ENCODE measurements at places on chromosomes 1 and 21.

GRCh38 chr1:8439015-8439702 lies 121.2 kb downstream of the SLC45A1 start:
- peak; percentile 56 for DNase-seq

DNA sequence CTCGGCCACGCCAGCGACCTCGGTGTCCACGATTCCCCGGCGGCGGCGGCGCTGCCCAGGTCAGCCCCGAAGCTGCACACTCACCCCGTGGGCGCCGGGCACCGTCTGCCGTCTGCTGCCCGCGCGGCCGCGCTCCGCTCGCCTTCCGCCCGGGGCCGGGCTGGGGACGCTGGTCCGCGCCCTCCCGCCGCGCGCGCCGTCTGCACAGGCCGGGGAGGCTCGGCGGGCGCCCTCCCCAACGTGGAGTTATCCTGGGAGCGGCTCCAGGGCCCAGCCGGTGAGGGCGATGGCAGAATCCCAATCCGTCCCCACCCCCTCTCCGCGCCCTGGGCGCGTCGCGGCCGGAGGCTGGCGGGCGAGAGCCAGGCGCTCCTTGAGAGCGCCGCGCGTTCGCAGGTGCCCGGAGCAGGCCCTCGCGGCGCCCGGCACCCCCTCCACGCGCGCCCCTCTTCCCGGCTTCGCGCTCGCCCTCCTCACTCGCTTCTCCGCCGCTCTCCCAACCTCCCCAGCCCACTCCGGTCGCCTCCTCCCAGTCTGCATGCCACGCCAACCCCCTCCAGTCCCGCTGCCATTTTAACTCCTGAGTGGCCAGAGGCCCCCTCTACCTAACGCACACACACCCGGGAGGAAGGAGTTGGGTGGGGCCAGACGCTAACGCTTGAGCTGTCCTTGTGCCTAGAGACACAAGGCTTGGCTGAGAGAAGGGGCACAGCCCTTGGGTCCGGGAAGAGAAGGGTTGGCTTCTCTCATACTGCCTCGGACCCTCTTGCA lies at the start of gene LRRN2:
Gene LRRN2 (minus strand): TSS at position 503 of the 771 bp plus-strand sequence. CDS start 65,746 bp downstream, outside the sequence.
- no peak for DNase-seq

- no peak for DNase-seq
Observed at GRCh38 chr1:64043976-64044375, 159.4 kb upstream of the UBE2U start.

DNA sequence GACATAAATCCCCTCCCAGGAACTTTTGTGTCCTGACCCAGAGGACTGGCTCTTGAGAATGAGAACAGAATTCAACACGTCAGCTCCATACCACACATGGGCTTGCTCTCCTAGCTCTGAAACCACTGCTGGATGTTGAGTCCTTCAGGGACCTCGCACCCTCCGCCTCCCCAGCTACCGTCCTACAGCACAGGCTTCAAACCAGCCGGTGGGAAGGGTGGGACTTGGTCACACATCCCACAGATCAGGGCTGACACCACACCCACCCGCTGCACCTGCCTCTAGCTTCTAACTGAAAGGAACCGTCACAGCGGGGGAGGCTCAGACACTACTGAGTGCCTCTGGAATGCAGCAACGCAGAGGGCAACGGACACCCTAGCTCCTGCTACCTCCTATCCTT lies 24.0 kb downstream of the MRAP start:
- no peak for DNase-seq

DNA sequence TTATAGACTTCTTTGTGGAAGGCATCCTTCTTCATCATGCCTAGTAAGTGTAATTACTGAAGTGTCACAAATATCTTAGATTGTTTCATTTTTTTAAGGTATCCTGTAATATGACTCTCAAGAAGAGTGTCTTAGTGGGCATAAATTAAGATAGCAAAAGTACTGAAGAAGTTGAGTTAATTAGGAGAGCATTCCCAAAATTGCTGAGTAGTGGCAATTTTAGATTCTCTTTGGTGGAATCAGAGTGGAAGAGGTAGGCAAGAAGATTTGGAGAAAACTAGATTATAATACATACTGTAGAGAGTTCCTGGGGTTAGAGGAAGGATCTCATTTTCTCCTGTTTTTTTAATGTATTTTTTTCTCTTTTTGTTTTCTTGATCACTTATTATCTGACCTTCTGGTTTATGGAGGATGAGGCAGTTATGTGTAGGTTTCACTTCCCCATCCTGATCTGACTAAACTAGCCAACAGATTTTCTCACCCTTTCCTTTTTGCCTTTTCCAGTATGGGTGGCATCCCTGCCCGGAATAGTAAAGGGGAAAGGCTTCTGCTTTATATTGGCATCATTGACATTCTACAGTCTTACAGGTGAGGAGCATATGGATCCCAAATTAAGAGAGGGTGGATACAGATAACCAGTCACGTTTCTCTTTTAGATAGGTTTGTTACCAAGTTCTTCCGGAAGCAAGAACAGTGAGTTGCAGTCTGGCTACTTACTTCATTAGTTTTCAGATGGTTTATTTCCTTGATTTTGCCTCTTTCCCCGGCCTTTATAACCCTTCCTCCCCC lies 16.7 kb upstream of the PSMD4 start:
- DNase-seq = peak; percentile 28

GRCh38 chr1:204094856-204095634 lies 22.1 kb downstream of the SOX13 start:
- DNase-seq = no peak

- DNase-seq = no peak
Observed at GRCh38 chr1:98467586-98467985, 193.9 kb upstream of the SNX7 start.

- DNase-seq = no peak
Observed at GRCh38 chr1:93811326-93812065, 67.5 kb downstream of the DNTTIP2 start.

DNA sequence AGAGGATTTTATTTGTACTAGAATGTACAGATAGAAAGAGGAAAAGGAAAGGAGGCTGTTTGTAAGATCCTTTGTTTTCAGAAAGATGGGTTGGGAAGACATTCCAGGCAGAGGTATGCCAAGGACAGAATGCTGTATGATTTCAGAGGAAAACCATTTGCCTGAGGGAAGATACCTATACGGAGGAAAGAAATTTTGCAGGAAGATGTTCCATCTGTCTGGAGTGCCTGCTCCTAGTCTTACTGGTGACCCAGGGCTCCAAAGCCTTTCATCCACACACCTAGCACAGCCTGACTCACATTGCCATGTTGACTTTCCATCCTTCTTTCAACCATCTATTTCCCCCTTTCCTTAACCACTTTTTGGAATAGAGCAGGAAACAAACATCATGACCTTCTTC lies 18.2 kb downstream of the SAMD13 start:
- DNase-seq = no peak

- no peak for DNase-seq
Observed at GRCh38 chr1:100861379-100861778, 33.3 kb downstream of the EXTL2 start.

GRCh38 chr1:206831650-206832049 lies 33.8 kb upstream of the IL20 start:
- DNase-seq = no peak

DNA sequence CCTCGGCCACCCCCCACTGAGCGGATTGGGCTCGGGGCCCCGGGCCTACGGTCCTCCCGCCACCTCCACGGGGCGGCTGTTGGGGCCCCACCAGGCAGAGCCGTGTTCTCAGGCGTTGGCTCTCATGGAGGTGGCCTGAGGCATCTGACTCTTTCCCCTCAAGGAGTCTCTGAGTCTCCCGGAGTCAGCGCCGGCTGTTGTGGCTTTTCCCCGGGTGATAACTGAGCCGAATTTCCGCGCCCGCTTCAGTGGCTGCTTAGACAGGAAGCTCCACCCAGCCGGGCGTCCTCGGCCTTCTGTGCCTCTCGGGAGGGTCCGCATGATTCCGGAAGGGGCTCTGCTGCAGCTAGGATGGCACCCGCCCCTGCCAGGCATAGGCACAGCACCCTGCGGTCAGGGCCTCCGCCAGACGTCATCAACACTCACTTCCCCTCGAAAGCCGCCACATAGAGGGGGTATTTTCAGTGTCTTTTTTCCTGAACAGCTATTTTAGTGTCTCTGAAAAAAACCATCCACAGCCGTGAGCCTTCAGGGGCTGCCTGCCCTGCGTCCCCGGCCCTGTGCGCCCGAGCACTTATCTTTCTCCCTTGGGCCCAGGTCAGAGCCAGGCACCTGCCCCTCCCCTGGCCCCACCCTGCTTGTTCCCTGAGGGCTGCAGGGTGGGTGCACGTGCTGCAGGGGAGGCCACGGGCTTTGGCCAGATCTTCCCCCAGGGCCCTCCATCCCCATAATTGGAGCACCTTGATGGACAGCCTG lies 72.9 kb downstream of the SKI start:
- peak; percentile 83 for DNase-seq

- no peak for DNase-seq
Observed at GRCh38 chr1:240134596-240134995, 42.9 kb downstream of the FMN2 start.

DNA sequence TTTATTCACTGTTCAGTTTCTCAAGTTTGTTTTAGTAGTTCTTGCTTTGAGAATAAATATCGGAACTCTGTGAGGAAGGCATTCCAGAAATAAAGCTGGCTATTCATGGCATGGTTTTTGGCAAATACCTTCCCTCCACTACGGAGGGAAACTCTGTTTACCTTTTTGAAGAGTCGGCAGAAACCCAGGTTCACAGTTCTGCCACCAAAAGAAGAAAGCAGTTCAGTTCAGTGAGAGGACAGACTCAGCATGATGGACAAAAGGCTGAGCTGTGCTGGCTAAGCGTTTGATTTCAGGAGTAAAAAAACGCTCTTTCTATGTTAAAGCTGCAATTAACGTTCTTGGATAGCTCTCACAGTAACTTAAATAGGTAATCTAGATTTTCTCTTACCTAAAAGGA lies 42.4 kb downstream of the CNN3 start:
- DNase-seq = no peak

DNA sequence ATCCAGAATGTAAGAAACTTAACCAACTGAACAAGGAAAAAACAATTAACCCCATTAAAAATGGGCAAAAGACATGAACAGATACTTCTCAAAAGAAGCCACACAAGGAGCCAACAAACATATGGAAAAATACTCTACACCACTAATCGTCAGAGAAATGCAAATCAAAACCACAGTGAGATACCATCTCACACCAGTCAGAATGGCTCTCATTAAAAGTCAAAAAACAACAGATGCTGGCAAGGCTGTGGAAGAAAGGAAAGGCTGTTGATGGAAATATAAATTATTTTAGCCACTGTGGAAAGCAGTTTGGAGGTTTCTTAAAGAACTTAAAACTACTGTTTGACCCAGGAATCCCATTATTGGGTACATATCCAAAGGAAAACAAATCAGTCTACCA lies 51.2 kb downstream of the RGS4 start:
- DNase-seq = no peak

DNA sequence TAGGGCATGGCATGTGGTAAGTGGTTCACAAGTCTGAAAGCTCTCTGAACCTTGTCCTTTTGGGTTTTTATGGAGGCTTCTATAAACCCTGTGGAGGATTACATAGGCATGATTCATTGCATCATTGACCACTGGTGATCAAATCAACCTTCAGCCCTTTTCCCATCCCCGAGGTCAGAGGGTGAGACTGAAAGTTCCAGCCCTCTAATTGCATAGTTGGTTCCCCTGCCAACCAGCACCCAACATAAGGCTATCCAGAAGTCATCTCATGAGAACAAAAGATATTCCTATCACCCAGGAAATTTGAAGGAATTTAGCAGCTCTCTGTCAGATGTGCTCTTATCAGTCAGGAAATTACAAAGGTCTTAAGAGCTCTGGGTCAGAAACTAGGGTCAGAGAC lies 89.5 kb upstream of the ARTN start:
- no peak for DNase-seq

GRCh38 chr21:29265690-29266479 lies 32.8 kb upstream of the BACH1 start:
- no peak for DNase-seq

GRCh38 chr1:110615548-110616130 lies 9.5 kb upstream of the KCNA2 start:
- DNase-seq = no peak

Data from GM12891 (cell line).